ENCODE measurements at places on chromosomes 5 and 9.

DNA sequence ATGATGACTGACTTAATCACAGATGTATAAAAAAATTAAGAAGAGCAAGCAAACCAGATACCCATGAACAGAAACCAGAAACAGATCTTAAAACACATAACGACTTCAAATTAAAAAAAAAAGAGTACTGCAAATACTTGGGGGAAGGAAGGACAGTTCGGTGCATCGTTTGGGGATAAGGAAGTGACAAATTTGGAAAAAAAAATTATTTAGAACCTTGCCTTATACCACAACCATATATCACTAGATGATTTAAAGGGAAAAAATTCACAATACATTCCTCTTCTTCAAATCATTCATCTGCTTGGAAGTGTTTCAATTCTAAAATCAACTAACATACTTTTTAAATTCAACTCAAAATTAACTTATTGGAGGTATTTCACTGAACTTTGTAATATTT is 1038.6 kb upstream of the DMAC1 start:
- no peak for DNase-seq

GRCh38 chr9:5873439-5873838 is 17.2 kb upstream of the MLANA start:
- no peak for DNase-seq

- DNase-seq, result no peak
Observed at GRCh38 chr5:16897800-16898199, 38.3 kb downstream of the MYO10 start.

DNA sequence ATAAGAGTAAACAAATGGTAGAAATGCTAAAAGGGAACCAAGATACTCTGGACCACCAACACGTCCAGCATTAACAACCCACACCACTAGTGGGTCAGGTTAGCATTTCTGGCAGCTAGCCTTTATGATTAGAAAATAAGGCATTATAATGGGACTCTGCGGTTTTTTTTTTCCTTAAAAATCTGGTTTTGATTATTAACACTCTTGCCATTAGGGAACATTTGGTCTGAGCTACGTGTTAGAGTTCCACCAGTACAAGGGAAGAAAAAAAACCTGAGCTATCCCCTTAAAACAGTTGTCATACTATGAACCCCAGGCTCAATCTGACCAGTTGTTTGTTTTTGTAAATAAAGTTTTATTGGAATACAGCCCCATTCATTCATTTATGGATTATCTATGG is 110.4 kb downstream of the NTRK2 start:
- no peak for DNase-seq

DNA sequence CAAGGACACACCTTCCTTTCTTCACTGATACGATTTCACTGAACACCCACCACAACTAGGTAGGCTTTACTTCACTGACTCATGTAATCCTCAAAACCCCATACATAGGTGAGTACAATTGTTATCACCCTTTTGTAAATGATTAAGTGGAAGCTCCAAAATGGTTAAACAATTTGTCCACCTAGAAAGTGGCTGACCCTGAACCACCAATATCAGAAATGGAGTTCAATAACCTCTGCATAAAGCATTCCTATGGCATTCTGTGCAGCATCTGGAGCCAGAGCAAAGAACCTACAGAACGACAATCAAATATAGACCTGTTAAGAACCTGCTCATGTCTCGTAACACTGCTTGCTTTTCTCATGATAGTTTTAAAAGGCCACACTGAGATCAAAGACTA is 50.7 kb upstream of the NR5A1 start:
- DNase-seq, result no peak

DNA sequence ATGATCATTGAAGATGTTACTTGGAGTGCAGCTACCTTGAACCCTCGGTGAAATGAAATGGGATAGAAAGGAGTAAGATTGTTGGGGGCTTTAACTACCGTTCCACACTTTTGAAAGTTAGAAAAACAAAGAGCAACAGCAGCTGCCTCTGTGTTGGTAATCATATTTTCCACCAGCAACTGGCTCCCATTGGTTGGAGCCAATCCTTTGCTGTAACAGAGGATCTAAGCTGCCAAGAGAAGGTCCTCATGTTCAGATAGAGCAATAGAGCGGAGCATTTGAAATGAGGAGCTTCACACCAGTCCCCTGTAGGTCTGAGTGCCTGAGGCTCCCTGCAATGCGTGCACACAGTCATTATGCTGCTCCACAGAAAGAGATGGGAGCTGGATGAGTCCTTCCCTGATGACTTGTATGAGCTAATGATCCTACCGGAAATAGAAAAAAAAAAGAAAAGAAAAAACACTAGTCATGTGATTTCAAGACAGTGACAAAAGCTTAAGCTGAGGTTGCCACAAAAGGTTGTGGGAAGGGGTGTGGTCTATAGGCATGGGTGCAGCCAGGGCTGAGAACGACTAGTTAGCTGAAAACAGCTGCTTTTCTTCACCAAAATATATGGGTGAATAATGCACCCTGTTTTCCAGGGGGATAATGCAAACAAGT is 300.7 kb downstream of the MLLT3 start:
- no peak for DNase-seq

GRCh38 chr5:117131048-117131679 is 556.5 kb upstream of the SEMA6A start:
- DNase-seq, result no peak

GRCh38 chr9:22111954-22112247 is 102.8 kb upstream of the CDKN2B start:
- DNase-seq, result peak; percentile 41

GRCh38 chr9:1962122-1962521 is 53.0 kb upstream of the SMARCA2 start:
- no peak for DNase-seq

GRCh38 chr5:28216939-28217360 is 1178.6 kb upstream of the CDH9 start:
- DNase-seq, result no peak

GRCh38 chr5:37110135-37110534 is 139.0 kb downstream of the CPLANE1 start:
- no peak for DNase-seq

DNA sequence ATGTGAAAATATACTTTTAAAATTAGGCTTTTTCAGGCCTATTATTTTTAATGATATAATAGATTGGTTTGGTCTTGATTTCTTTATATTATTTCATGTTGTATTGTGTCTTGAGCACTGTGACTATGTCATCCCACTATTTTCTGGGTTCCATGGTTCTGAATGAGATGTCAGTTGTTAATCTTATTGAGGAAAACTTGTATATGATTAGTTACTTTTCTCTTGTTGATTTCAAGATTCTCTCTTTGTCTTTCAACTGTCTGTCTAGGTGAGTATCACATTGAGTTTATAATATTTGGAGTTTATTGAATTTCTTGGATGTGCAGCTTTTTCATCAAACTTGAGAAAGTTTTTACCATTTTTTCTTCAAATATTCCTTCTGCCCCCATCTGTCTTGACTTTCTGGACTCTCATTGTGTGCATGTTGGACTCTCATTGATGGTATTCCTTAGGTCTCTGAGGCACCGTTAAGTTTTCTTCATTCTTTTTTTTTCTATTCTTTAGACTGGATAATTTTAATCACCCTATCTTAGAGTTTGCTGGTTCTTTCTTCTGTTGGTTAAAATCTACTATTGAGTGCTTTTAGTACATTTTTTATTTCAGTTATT is 175.8 kb downstream of the TMEM167A start:
- no peak for DNase-seq

DNA sequence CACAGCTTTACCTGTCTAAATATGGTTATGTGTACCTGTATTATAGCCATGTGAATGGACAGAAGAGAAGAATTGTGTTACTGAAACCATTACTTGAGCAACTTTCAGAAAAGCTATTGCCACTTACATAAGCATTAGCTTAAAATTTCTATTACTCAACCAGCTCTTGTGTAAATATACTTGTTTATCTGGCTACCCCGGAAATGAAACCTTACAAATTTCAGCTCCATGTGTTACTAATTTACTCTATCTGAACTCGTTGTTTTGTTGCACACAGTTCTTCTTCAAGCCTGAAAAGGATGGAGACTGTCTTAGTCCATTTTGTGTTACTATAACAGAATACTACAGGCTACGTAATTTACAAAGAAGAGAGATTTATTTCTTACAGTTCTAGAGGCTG is 22.5 kb upstream of the ADAMTSL1 start:
- DNase-seq, result no peak

DNA sequence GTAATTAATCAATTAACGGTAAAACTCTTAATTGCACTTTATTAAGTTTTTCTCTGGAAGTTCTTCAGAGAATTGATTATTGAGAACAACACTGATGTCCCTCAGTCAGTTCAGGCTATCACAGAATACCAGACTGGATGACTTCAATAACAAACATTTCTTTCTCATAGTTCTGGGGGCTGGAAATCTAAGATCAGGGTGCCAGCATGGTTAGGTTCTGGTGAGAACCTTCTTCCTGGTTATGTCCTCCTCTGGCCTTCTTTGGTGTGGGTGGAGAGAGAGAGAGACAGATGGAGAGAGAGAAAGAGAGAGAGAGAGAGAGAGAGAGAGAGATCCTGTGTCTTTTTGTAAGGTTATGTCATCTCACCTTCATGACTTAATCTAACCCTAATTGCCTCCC is 71.4 kb upstream of the DAP start:
- no peak for DNase-seq

DNA sequence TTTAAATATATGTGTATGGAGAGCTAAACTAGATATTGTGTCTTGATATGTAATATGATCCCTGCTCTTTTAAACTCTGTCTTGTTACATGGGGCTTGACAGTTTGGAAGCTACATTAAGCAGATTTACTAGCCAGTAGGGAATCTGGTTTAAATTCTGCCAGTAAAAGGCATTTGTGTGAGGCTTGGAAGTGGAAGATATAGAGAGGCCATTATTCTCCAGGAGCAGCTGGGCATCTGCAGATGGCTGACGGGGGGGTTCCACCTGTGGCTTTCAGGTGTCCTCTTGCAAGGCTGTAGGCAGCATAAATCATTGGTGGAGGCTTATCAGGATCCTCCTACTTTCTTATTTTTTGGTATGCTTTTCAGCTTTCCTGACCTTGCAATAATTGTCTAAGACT is 179.1 kb upstream of the FBXL7 start:
- no peak for DNase-seq

GRCh38 chr9:71202931-71203330 is 81.5 kb upstream of the TRPM3 start:
- no peak for DNase-seq

DNA sequence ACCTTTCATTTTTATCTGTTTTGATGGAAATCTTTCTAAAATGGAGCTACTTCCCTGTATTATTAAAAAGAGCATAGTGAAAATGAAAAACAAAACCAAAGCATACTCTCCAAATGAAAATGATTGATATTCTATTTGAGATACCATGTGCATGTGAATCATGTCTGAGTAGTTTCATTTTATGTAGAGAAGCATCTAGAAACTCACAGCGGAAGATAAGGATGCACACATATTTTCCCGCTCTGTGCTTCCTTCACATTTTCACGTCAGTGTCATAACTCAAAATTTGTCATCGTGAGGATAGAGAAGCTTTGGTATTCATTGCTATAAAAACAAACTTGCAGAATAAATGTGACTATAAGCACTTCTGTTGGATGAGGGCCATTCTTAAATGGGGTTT is 34.0 kb upstream of the CLINT1 start:
- DNase-seq, result no peak
